Lower lobe of right lung (tissue), 2 donors: ENCODE measurements at places on chromosomes 1 and 21. TPM values are rescaled to one million over a fixed set of nuclear protein-coding genes. Genes with fewer than 3 reads are reported as not detected.

DNA sequence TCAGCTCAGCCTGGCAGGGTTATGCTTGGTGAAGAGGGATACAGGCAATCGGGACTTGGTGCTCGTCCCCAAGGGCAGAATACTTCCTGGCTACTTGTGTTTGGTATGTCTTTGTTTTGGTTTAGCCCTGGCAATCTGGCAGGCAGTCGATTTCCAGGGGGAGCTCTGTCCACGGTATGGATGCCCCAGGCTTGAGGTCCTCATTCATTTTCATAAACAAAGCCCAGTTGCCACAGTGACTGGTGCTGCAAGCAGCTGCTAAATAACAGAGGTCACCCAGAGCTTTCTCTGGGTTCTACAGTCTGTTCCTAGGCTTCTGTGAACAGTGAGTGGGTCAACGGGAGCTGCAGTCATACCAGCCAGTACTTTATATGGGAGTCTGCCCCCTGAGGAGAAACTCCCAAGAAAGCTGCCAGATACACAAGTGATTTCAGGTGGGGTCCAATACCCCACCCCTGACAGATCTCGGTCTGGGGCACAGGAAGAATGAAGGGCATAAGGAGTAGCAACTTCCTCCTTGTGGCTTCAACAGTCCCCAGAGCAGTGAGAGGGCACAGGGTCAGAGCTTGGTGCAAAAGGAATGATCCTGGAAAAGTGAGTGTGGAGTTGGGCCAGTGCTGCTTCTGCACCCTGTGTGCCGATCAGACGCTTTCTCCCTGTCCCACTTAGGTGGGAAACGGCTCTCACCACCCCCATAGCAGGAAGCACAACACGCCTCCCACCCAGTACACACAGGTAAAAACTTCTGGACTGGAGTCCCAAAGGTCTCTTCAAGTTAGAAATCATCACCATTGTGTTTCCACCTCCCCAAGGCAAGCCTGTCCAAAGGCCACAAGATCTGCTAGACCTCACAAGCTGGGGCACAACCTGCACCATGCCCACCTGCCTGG lies 55.5 kb downstream of the TGFBR3 start:
- no peak overlapping the region for H3K4me3 ChIP-seq
- no peaks in the 10 kb centered on the region for H3K36me3 ChIP-seq
- peak overlapping the region; percentile 56 for H3K27ac ChIP-seq
- DNase-seq = peak; percentile 62
- peaks cover 47% of the 10 kb centered on the region for H3K4me1 ChIP-seq
- H3K27me3 ChIP-seq = no peaks in the 10 kb centered on the region

- no peaks in the 10 kb centered on the region for H3K4me1 ChIP-seq
- DNase-seq = no peak
- no peaks in the 10 kb centered on the region for H3K36me3 ChIP-seq
- H3K4me3 ChIP-seq = no peak overlapping the region
These were observed 76.3 kb upstream of the TIAM1 start for GRCh38 chr21:31420354-31420753.

GRCh38 chr1:231058416-231059109 lies 18.5 kb upstream of the FAM89A start:
- H3K4me1 ChIP-seq = peaks cover 8% of the 10 kb centered on the region
- H3K27me3 ChIP-seq = no peaks in the 10 kb centered on the region
- DNase-seq = no peak
- H3K36me3 ChIP-seq = no peaks in the 10 kb centered on the region
- no peak overlapping the region for H3K4me3 ChIP-seq

DNA sequence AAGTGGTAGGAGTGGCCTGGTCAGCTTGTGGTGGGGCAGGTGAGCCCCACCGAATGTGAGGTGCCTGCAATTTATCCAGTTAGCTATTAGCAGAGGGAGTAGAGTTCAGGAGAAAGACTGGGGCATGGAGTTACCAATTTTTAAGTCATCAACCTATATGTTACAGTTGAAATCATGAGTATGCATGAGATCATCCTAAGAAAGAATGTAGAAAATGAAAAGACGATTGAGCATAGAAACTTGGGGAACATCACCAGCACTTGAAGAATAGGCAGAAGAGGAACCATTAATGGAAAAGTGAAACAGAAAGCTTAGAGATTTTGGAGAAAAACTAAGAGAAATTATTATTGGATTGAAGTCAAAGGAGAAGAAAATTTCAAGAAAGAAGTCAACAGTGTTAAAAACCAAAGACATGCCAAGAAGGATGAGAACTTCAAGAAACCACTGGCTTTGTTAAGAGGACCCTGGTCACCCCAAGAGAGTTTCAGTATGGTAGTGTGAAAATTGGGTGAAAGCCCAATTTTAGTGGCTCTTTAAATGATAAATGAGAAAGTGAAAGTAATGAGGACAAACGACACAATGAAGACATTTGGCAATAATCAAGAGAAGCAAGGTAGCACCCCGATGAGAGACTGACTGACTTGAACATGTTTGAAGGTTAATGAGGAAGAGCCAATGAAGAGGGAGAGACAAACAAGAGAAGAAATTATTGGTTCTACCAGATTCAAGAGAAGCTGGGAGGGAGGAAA lies 36.7 kb downstream of the DNASE2B start:
- H3K4me1 ChIP-seq = peaks cover 10% of the 10 kb centered on the region
- no peaks in the 10 kb centered on the region for H3K27me3 ChIP-seq
- H3K36me3 ChIP-seq = no peaks in the 10 kb centered on the region
- DNase-seq = no peak
- peak overlapping the region; percentile 64 for H3K27ac ChIP-seq

- no peak overlapping the region for H3K4me3 ChIP-seq
- peak; percentile 53 for DNase-seq
- H3K27ac ChIP-seq = no peak overlapping the region
- no peaks in the 10 kb centered on the region for H3K27me3 ChIP-seq
These were observed 6.6 kb downstream of the KRTAP10-8 start for GRCh38 chr21:44618504-44618903.

DNA sequence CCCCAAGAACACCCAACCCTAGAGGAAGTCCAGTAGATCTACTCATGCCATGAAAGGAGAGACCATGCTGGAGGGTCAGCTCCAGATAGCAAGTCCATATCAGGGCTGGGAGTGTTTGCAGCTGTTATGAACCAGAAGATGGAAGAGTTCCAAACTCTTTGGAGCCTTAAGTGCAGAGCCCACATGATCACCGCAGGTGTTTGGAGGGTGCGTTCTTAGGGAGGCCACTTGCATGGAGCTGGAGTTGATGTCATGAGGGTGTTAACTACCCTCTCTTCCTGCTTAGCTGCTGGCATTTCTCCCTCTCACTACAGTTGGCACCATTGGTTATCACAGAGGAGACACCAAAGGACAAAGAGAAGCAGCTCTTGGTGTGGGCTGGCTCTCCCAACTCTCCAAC lies 616.9 kb downstream of the AJAP1 start:
- no peaks in the 10 kb centered on the region for H3K4me1 ChIP-seq
- no peak overlapping the region for H3K27ac ChIP-seq
- H3K4me3 ChIP-seq = no peak overlapping the region
- H3K27me3 ChIP-seq = peaks cover 11% of the 10 kb centered on the region
- DNase-seq = no peak

- H3K4me3 ChIP-seq = no peak overlapping the region
- no peaks in the 10 kb centered on the region for H3K36me3 ChIP-seq
These were observed 3.5 kb downstream of the RO60 start for GRCh38 chr1:193062698-193063463.

GRCh38 chr1:186848509-186849130 lies 19.9 kb downstream of the PLA2G4A start:
- H3K27me3 ChIP-seq = no peaks in the 10 kb centered on the region
- H3K4me1 ChIP-seq = no peaks in the 10 kb centered on the region

DNA sequence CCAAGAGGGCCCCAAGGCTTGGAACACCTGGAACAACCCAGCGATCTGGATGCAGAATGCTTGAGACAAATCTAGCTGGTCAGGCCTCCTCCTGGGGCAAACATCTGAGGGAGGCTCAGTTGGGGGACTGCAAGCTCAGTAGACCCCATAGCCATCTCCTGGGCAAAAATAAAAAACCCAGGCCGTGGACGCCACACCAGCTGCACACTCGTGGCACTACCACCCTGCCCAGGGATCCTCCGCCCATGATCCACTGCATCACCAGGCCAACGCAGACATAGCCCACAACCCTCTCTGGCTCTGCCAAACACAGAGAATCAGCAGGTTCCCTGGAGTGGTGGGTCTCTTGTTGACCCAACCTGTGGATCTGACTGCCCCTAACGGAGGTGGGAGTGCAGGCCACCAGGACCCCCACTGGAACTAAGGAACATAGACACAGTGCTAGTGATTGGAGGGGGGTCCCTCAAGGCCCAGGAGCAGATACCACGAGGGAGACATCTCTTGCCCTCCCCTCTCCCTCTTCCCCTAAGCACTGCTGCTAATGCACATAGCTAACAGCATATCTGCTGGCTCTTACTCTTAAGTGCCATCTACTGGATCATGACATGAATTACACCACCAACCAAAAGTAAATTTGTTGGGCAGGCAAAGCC lies 147.2 kb downstream of the CHD1L start:
- H3K4me3 ChIP-seq = no peak overlapping the region
- no peak overlapping the region for H3K27ac ChIP-seq
- H3K36me3 ChIP-seq = no peaks in the 10 kb centered on the region
- DNase-seq = no peak
- H3K4me1 ChIP-seq = no peaks in the 10 kb centered on the region

- DNase-seq = no peak
- no peaks in the 10 kb centered on the region for H3K36me3 ChIP-seq
- no peaks in the 10 kb centered on the region for H3K27me3 ChIP-seq
- no peaks in the 10 kb centered on the region for H3K4me1 ChIP-seq
These were observed 502.3 kb downstream of the NUF2 start for GRCh38 chr1:163824006-163824405.

DNA sequence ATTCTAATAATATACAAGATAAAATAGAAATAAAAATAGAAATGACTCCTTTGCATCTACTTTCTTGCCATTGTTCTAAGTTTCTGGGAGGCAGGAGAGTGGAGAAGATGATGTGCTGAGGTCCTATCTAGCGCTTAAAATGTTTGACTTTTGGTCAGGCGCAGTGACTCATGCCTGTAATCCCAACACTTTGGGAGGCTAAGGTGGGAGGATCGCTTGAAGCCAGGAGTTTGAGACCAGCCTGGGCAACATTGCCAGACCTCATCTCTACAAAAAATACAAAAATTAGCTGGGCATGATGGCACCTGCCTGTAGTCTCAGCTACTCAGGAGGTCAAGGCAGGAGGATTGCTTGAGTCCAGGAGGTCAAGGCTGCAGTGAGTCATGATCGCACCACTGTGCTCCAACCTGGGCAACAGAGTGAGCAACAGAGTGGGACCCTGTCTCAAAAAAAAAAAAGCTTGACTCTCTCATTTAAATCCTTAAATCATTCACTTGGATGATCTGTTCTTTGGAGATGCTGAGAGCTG lies 24.2 kb upstream of the SLC45A1 start:
- no peaks in the 10 kb centered on the region for H3K36me3 ChIP-seq
- DNase-seq = no peak
- H3K27me3 ChIP-seq = no peaks in the 10 kb centered on the region
- H3K27ac ChIP-seq = peak overlapping the region; percentile 77

DNA sequence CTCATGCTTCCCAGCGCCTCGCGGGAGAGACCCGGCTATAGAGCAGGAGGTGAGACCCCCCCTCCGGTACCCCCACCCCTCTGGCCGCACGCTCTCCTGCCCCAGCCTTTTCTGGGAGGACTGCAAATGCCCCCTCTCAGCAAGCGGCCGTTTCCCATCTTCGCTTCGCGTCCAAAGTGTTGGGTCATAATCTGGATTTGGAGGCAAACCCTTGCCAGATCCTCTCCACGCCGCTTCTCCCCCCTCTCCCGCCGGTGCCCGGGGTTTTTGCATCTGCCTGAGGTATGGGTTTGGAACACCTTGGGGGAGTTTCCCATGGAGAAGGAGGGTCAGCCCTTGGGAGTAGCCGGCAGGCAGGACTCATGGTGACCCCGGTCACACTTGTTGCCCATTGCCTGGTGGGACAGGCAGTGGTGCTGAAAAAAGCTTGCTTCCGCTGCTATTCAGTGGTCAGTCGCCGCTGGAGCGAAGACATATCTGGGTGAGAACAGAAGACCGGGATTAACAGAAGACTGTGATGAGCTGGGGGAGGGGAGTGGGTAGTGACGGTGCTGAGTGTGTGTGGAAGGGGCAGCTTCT lies 935 bp downstream of the KCNK2 start:
- H3K27me3 ChIP-seq = peaks cover 38% of the 10 kb centered on the region
- no peak for DNase-seq
- H3K4me1 ChIP-seq = peaks cover 5% of the 10 kb centered on the region

GRCh38 chr1:75630004-75630594 lies 19.2 kb upstream of the SLC44A5 start:
- H3K4me3 ChIP-seq = no peak overlapping the region
- H3K27me3 ChIP-seq = no peaks in the 10 kb centered on the region
- H3K36me3 ChIP-seq = no peaks in the 10 kb centered on the region
- H3K27ac ChIP-seq = no peak overlapping the region
- no peaks in the 10 kb centered on the region for H3K4me1 ChIP-seq

- H3K27me3 ChIP-seq = no peaks in the 10 kb centered on the region
- H3K4me3 ChIP-seq = no peak overlapping the region
- no peak overlapping the region for H3K27ac ChIP-seq
- H3K4me1 ChIP-seq = no peaks in the 10 kb centered on the region
- H3K36me3 ChIP-seq = no peaks in the 10 kb centered on the region
- peak; percentile 33 for DNase-seq
These were observed 11.9 kb upstream of the COL18A1 start for GRCh38 chr21:45393021-45393420.

DNA sequence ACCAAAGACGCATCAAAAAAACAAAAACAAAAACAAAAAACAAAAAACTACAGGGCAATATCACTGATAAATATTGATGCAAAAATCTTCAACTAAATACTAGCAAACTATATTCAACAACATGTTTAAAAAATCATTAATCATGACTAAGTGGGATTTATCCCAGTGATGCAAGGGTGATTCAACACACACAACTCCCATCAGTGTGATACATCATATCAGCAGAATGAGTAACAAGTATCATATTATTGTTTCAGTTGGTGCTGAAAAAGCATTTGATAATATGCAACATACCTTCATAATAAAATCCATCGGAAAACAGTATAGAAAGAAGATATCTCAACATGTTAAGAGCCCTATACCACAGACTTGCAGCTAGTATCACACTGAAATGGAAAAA lies 953.0 kb downstream of the AMY1C start:
- no peaks in the 10 kb centered on the region for H3K36me3 ChIP-seq
- no peak overlapping the region for H3K27ac ChIP-seq
- H3K27me3 ChIP-seq = no peaks in the 10 kb centered on the region
- no peaks in the 10 kb centered on the region for H3K4me1 ChIP-seq

- no peaks in the 10 kb centered on the region for H3K4me1 ChIP-seq
- DNase-seq = no peak
- H3K27ac ChIP-seq = no peak overlapping the region
These were observed 149.1 kb downstream of the ZNF281 start for GRCh38 chr1:200260597-200261335.

DNA sequence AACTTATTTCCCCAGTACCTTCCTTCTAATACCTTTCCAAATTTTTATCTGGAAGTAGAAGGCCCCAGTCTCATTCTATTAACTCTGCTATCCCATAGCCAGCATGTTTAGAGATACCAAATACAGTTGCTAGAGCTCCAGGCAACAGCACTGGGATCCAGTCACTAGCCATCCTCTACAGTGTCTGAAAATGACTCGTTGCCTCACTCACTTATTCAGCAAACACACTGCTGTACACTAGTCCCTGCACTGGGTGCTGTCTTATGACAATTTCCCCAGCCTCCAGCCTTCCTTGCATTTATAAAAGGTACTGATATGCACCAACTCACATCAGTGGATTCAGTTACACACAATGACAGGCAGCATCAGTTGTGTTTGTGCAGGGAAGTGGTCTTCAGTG lies 179.0 kb downstream of the DSCAM start:
- H3K27me3 ChIP-seq = no peaks in the 10 kb centered on the region
- H3K36me3 ChIP-seq = no peaks in the 10 kb centered on the region
- no peak overlapping the region for H3K4me3 ChIP-seq
- H3K4me1 ChIP-seq = no peaks in the 10 kb centered on the region
- no peak overlapping the region for H3K27ac ChIP-seq

FOXO6 gene
- 0.92 TPM for total RNA-seq

NR1I3 gene
- not detected for total RNA-seq

B3GALT2 gene
- total RNA-seq = 3.8 TPM

ADCY10 gene
- total RNA-seq = 0.09 TPM

HUNK gene
- total RNA-seq = 1.9 TPM
